ENCODE measurements at places on chromosomes 1 and 21.

- DNase-seq = no peak
These were observed 66.6 kb downstream of the SPATA6 start for GRCh38 chr1:48405400-48405799.

DNA sequence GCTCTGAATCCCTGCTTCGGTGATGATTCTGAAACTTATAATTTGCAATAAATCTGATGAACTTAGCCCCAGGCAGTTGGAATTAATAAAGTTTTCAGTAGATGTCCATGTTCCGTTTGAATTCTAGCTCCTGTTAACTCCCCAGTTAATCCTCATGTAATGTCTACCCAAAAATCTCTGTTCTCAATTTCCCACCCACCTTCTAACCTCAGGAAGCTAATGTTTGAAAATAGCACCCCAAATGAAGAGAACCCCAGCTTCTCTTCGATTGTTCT is 3.6 kb downstream of the MYOG start:
- no peak for DNase-seq

- no peak for DNase-seq
These were observed 5.2 kb upstream of the VTCN1 start for GRCh38 chr1:117215733-117216462.

DNA sequence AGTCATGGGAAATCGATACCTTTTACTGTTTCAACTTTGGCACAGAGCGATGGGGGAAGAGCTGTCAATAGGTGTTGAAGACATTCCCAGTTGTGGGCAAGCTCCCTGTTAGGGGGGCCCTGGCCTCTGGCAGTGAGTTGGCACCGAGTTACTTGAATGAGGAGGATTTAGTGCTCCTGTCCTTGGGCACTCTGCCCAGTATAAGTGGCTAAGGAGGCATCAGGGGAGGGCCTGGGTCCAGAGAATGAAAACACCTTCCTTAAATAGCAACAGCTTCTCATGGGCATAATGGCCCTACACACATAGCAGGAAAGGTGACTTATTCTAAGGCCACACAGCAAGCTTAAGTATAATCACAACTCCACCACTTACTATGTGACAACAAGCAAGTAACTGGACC is 664.4 kb downstream of the PTPRU start:
- DNase-seq = no peak

DNA sequence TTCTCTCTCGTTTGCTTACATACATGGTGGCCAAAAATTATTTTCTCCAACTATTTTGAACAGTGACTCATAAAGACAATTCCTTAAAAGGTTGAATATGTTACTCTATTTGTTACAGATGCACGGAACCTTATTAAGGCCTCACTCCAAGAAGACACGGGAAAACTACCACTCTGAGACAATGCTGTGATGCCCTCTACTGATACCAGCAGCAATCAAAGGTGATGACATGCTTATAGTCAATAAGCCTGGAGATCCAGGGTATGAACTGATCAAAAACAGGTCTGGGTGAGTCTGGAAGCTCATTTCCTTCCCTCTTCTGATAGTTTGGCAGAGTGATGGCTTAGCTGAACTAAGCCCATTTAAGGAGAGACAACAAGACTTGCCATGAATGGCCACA is 563.0 kb downstream of the LRRIQ3 start:
- DNase-seq = no peak

- DNase-seq = peak; percentile 42
These were observed 7.7 kb upstream of the HTR1D start for GRCh38 chr1:23224739-23225648.

DNA sequence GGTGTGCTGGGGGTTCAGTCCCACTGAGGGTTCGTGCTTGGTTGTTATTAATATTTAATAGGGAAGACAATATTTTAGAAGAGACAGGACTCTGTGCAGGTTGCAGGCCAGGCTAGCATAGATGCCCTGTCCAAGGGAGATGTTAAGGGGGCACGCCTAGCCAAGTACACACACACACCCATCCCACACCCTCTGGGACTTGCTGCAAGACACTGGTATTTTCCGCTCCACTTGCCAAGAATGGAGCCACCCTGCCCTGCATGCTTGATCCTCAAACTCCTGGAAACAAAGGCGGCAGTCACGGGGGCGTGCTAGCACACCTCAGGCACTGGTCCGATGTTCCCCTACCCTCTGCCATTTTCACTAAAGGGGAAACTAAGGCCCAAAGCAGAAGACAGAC is 99.1 kb downstream of the MRPL37 start:
- DNase-seq = no peak

- peak; percentile 27 for DNase-seq
These were observed at the start of gene ARHGEF10L for GRCh38 chr1:17539477-17540254. Gene ARHGEF10L (plus strand): TSS chr1:17539698. CDS start chr1:17580596, 40,898 bp downstream.

DNA sequence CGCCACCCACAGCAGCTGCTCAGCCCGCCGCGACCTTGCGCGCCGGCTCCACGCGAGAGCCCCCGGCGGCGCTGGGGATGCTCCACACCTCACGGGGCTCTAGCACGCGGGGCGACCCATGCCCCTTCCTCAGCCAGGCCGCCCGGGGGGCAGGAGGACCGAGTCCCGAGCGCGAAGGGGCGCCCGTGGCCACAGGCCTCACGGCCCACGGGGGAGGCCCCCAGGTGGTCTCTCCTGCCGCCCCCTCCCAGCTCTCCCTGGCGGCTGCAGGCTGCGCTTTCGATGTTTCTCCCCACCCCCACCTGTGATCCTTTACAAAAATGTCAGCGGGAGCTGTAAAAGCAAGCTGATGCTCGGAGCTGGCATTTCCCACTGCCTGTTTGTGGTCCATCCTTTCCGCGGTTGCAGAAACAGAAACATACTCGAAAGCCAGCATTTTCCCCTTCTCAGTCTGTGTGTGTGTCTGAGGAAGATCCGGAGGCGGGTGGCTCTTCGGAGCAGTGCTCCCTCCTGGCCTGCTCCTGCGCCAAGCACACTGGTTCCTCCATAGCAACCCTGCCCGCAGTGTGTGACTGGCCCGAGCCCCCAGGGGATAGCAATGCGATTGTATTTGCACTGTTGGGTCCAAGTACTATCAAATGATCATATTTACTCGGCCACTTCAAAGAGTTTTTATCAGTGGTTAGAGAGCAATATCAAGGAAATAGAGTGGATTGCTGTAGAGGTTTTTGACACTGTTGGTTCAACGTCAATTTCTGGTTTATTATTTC is 2.1 kb downstream of the KIF26B start:
- DNase-seq = no peak

DNA sequence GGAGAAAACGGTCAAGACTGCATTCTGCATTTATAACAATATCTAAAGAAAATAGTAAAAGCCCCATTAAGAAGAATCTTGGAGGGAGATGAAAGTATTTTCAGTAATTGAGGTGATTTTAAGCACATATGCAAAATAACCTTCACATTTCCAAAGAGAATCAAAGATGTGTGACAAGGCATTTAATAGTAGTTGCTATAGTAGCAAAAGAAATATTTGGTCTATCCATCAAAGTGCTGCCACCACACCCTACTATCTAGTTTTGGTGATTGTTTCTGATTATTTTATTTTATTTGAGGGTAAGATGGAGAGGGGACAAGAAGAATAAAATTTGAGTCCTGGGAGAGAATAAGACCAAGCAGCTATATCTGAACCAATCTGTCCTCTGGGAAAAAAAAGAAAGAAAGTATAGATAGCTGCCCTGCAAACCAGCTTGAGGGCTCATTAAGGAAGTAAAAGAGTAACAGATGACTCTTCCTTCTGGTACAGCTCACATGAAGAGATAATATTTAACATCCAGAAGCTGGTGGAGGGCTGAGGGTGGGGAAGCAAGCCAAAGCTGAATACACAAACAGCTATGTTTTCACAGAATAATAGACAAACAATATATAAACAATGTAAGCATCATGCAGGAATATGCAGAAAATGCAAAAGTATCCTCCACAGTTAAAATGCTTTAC is 47.2 kb upstream of the RASAL2 start:
- no peak for DNase-seq

DNA sequence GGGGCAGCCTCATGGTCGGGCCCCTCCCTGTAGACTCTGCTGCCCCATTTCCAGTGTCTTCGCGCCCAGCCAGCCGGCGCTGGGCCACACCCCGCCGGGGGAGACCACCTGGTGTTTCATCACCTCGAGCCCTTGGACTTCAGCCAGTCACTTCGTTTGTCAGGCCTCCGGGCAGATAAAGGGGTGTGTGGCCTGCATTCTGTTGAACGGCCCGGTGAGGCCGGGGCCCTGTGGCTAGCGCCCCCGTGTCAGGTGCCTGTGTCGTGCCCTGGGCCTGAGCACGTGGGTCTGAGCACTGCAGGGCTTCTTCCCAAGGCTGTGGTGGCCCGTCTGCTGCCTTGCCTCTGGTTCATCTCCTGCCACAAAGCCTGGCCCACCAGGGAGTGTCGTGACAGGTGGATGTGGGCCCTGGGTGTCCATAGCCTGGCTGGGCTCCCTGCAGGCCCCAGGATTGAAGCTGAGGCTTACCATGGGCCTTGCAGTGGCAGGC is 65.2 kb upstream of the DIP2A start:
- DNase-seq = no peak

DNA sequence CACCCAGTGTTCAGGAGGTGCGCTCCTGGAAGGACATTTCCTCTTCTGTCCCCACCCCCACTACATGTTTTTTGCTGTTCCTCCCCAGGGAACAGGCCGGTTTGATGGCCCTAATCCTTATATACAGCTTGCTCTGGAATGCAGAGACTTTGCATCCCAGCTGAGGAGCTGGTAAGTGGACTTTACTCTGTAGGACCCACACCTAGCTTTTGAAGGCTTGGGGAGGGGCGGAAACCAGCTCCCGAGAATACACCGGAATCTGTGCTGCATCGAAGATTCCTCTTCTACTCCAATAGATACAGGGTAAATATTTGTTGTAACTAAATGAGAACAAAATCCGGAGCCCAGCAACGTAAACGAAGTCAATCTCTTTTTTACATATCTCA is 1.2 kb upstream of the CGN start:
- DNase-seq = no peak

DNA sequence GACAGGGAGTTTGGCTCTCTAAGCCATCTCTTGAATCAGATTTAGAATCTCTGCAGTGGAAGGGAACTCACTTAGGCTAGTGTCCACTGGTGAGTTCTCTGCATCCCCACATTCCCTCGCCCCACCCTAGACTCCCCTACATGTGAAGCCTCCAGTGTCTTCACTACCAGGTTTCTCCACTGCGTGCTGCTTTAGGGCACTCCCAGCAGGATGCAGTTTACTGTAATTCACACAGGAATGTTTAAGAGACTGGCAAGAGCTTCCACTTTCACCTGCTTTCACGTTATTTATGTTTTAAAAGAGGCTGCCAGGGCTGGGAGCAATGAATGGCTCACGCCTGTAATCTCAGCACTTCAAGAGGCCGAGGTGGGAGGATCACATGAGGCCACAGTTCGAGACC is 60.2 kb downstream of the KAZN start:
- no peak for DNase-seq

DNA sequence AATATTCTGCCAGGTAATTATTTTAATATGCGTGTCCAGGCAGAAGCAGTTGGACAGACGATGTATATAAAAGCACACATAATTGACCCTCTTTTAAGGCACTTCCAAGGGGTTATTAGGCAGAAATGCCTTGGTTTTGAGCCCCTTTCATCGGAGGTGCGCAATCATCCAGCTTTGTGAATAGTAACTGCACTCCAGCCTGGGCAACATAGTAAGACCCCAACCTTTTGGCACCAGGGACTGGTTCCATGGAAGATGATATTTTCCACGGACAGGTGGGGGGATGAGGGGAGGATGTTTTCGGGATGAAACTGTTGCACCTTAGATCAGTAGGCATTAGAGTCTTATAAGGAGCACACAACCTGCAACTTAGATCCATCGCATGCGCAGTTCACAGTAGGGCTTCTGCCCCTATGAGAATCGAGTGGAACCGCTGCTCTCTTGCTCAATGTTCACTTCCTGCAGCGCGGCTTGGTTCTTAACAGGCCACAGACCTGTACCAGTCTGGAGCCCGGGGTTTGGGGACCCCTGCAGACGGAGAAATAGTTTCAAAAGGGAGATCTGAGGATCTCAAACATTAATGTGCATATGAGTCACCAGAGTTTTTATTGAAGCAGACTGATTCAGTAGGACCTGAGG is 1.8 kb upstream of the MCOLN2 start:
- no peak for DNase-seq

DNA sequence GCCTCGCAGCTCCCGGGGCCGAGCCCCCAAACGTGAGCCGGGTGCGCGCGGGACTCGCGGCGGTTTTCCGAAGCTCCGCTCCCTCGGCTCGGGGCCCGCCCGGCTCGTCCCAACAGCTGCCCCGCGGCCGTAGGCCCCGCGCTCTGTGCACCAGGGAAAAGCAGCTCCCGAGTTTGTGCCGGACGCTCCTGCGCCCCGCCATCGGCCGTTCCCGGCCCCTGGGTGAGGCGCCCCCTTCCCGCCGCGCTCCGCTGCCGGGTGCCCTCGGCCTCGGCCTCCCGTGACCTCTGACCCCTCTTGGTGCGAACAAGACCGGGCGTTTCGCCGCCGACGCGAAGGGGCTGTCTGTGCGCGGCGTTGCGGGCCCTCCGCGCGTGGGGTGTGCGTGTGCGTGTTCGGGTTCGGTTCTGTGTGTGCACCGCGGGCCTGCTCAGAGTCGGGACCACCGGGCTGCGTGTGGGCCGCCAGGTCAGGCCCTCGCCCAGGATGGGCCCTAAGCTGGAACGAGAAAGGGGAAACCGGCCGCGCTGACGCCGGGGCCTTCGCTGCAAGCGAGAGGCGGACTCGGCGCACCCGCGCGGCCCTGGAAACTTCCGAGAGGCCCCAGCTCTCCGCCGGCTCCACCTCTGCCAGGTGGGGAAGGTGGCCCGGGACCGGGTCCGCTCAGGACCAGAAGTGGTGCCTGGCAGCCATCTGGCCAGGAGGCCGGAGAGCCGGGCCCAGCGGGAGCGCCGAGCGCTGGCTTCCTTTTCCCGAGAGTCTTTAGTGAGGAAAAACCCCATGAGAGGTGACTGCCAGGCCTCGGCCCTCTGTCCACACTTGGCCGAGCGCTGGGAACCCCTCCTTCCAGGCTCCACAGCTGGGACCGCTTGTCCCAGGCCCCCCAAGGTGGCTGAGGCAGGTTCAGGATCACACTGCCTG is 1.9 kb downstream of the PRDM16 start:
- DNase-seq = no peak

DNA sequence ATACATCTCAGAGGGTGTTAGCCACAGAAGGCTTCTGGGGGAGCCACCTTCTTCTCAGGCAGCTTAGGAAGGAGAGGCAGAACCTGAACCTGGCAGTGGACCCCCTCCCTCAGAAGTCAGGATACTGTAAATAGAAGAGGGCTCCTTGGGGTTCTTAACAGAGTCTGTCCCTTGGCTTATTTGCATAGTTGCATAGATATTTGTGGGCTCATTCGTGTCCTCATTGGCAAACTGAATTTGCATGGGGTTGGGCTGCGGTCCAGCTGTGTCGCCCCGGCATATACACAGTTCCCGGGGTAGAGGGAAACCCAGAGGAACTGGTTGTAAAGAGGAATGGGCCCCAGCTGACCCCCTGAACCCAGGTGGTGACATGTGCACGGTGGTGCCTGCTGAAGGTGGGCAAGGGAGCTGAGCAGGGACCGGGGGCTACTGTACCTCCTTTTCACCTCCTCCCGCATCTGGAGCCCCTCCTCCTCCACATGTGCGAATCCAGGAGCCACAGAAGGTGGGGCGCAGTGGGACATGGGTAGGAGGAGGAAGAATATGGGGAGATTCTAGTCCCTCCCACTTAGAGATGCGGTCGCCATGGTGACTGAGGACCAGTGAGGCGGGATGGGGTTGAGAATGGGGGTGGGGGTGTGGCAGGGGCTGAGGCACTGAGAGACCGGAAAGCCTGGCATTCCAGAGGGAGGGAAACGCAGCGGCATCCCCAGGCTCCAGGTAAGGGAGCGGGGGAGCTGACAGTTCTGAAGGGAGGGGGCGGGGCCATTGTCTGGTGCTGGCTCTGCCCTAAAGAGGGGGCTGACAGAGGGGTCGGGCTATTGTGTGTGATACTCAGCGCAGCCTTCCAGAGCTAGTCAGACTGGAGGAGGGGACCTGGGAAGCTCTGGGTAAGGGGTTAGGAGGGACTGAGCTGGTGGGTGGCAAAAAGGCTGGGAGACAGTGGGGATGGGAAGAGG is 3.7 kb upstream of the SEMA4A start:
- DNase-seq = no peak

Data from kidney capillary endothelial cell (primary cell).